NCI-H187 (cell line): ENCODE measurements at places on chromosomes 1 and 21.

GRCh38 chr1:21775550-21775914 is 7.4 kb downstream of the USP48 start:
- no peak for DNase-seq

DNA sequence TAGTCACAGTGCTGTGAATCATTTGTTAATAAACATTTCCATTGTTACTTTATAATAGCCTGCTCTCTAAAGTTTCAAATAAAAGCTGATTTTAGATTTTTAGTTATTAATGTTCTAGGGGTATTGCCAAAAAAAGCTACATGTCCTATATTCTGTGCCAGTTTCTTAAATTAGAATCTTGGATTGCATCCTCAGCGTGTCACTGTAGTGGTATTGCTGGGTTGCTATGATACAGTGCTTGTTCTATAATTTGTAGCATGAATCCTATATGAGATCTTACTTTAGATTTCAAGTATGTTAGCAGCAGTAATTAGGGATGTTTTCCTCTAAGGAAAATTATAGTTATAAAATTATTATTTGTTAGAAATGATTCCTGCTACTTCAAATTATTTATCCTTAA is 16.4 kb downstream of the PPP2R5A start:
- no peak for DNase-seq

GRCh38 chr1:106925750-106926149 is 130.7 kb upstream of the PRMT6 start:
- DNase-seq: no peak

DNA sequence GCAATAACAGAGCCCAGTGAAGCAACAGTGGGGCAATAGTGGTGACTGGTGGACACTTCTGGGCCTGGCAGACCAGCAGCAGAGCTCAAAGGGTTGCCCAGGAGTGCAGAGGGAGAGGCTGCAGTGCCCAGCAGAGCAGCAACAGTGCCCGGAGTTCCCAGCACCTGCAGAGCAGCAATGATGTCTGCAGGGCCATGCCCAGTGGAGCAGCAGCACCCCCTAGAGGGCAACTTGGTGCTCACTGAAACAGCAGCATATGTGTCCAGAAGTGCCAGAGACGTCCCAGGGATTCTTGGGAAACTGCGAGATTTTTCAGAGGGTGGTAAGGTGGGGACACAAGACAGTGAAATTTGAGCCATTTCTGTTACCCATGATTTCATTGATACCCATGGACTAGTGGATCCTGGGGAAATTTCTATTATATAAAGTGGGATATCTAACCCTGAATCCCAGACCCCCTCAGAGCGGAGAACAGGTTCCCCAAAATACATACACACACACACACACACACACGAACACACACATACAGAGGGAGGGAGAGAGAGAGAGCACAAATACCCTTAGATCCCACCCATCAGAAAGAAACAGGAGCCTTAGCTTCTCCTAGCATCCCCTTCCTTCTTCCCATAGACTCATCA is 156.9 kb upstream of the GJB5 start:
- peak; percentile 81 for DNase-seq

DNA sequence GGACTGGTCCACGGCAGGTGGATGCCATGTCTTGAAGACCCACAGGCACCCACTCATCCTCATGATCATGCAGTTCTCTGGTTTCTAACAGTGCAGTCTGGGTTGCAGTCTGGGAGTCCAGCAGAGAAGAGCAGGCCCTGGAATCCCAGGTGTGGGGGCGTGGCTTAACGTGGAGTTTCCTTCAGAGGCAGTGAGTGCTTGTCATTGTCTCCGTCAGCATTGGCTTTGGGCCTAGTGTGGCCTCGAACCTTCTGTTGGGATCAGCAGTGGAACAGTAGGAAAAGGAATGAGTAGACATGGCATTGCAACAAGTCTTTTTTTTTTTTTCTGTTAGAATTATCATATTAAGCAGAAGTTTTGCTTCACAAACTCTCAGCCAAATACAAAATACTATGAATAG is 12.8 kb downstream of the LGALS8 start:
- DNase-seq: no peak
